ENCODE measurements at places on chromosomes 1 and 21.

GRCh38 chr1:47710329-47711071 is 272.7 kb downstream of the FOXD2 start:
- DNase-seq = no peak

DNA sequence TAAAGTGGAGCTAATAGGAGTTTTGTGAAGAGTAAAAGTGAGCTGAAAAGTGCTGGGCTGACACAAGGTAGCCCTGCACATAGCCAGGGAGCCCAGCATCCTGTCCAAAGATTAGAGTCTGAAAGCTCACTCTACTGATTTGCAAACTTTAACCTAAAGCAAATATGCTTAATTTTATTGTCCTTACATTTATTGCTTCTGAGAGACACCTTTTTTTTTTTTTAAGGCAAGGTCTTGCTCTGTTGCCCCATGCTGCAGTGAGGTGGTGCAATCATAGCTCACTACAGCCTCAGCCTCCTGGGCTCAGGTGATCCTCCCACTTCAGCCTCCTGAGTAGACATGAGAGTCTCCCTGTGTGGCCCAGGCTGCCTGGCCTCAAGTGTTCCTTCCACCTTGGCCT is 16.5 kb downstream of the MGST3 start:
- DNase-seq = no peak

DNA sequence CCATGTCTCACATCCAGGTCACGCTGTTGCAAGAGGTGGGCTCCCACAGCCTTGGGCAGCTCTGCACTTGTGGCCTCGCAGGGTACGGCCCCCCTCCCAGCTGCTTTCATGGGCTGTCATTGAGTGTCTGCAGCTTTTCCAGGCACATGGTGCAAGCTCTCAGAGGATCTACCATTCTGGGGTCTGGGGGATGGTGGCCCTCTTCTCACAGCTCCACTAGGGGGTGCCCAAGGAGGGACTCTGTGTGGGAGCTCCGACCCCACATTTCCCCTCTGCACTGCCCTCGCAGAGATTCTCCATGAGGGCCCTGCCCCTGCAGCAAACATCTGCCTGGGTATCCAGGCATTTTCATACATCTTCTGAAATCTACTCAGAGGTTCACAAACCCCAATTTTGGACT is 219.4 kb downstream of the LRRC7 start:
- DNase-seq = no peak

- DNase-seq = no peak
These were observed 59.4 kb upstream of the FMOD start for GRCh38 chr1:203410182-203410900.

DNA sequence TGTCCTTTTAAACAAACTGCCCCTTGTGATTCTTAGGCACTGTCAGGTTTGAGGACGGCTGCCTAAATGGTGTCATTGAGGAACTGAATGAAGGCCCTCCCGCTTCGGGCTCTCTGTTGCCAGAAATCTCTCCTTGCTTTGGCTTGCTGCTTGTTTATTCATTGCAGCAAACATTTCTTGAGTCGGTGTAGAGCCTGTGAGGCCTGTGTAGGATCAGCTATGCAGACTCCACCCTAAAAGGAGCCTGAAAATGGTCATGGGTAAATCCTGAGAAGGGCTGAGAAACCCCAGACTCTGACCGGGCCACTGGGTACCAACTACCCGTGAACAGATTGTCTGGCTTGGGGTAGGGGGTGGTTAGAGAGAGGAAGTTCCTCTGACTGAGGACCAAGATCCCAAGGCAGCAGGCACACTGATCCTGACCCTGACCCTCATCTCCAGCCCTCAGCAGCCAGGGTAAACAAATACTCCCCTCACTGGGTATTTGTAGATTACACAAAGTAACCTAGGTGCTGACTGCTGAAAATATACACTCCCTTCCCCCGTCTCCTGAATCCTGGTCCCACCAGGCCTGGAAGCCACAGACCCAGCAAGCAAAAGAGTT is 3.1 kb downstream of the IL6R start:
- DNase-seq = no peak

DNA sequence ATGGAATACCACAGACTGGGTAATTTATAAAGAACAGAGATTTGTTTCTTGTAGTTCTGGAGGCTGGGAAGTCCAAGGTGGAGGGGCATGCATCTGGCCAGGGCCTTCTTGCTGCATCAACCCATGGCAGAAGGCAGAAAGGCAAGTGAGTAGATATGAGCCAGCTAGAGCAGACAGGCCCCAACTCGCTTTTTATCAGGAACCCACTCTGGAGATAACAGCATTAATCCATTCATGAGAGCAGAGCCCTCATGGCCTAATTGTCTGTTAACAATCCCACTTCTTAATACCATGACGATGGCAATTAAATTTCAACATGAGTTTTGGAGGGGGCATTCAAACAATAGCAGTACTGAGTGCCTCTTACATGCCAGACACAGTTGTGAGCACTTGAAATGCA is 87.2 kb upstream of the SOX13 start:
- DNase-seq = no peak

DNA sequence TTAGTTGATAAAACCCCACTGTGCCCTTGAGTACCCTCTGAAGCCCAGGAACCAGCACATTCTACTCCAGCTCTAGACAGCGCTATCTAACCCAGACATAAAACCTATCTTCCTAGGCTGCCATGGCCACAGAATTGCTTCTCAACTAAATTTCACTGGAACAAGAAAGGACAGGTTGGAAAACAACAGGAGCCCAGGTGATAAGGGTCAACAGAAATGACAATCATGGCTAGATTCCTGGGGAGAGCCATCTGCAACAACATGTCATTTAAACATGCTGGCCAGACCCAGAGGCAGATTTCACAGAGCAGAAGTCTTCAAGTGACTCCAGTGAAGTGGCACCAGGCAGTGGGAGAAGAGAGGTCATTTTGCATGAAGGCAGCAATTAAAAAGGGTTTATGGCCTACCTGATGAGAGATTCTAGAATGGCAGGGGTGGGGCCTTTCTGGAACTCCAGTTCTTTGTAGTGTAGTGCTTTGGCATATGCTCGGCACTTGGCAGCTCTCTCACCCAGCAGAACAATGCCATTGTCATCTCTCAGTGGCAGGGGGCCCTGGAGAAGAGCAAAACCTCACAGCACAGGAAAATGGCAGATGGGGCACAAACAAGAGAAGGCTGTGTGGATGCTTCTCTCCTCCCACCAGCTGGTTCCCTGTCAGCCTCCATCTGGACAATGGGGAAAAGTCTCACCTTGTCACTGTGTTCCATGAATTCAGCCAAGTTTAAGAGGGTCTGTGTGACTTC is 9.9 kb downstream of the ANGPTL7 start:
- no peak for DNase-seq

DNA sequence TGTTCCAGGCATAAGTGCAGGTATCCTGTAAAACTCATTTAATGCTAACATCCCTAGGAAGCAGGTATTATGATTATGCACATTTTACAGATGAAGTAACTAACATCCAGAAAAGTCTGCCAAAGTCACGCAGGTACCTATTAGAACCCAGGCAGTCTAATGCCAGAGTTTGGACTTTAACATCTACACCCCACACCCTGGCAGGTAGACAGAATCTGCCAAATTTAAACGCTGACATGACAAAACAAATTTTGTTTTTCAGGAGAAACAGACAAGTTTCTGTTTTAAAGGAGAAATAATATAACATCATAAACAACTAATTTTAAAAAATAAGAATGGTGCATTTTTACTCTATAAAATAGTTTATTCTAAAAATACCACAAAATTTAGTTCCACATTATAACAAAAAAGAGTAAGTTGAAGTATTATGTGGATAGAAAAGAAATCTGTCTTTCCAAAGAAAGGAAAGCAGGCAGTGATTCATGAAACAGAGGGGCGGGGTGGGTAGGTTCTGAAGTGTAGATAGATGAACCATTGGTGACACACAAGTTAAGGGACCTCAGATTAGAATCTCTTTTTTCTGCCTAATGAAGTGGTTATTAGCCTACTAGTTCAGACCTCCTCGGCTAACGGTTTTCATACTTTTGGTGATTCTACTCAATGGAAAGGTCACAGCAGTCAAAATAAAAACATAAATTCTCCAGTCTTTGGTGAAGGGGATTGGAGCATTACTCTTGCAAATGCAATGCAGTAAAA is 1.7 kb downstream of the ASPM start:
- no peak for DNase-seq

DNA sequence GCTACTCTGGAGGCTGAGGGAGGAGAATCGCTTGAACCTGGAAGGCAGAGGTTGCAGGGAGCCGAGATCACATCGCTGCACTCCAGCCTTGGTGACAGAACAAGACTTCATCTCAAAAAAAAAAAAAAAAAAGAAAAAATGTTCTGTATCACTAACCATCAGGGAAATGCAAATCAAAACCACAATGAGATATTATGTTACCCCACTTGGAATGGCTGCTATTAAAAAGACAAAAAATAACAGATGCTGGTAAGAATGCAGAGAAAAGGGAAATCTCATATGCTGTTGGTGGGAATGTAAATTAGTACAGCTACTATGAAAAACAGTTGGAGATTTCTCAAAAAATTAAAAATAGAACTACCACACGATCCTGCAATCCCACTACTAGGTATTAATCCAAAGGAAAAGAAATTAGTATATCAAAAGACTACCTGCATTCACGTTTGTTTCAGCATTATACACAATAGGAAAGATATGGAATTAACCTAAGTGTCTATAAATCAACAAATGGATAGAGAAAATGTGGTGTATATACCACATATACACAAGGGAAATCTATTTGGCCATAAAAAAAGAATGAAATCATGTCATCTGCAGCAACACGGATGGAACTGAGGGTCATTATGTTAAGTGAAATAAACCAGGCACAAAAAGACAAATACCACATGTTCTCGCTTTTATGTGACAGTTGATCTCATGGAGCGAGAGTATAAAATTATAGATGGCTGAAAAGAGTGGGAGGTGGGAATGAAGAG is 62.6 kb downstream of the ABL2 start:
- no peak for DNase-seq

- DNase-seq = no peak
These were observed 839 bp upstream of the ACBD3 start for GRCh38 chr1:226187380-226187779.

- DNase-seq = no peak
These were observed 56.1 kb downstream of the SWT1 start for GRCh38 chr1:185213091-185213490.

DNA sequence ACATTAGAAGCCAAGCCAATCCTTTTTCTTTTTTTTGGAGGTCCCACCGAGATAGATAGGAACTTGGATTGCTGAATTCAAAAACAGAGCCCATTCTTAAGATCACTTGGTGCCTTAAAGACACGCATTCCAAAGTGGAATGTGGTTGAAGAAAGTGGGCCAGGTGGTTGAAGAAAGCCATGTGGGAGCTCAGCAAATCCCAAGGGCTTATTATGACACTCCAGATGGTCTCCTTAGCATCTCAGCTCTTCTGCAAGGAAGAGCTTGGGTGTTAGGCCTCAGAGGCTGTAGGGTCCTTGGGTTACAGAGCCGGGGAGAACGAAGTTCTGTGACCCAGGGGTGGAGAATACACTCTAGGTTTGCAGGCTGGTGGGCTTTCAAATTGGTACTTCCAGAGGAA is 13.5 kb downstream of the TOR3A start:
- no peak for DNase-seq

DNA sequence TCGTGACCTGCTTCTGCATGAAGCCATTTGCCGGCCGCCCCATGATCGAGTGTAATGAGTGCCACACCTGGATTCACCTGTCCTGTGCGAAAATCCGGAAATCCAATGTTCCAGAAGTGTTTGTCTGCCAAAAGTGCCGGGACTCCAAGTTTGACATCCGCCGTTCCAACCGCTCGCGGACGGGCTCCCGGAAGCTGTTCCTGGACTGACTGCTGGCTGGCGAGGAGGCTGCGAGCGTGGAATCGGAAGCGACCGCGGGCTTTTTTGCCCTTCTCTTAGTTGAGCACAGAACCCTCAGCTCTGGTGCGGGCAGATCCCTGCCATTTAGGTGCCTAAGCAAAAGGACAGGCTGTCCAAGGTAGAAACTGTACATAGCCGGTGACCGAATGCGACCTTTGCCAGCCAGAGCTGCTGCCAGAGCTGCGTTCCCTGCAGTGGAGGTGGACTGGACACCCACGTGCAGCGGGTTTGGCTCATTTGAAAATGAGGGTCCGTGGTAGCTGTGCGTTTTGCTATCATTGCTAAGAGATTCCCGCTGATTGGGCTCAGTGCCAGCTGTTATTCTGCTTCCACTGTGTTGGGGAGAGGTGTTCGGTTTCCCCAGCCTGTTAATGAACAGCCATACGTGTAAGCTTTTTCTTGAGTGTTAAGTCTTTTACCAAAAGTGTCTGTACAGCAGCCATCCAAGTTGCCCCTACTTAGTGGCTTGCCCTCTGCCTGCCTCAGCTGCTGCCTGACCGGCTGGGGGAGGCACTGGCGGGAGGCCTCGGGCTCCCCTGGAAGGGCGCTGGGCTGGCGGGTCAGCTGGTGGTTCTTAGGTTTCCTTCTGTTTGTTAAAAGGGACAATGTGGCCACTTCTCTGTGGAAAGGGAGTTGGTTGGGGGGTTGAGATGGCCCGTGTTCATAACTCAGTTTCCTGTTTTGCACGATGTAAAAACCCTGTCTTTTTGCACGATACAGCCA is 3.0 kb upstream of the THAP3 start:
- no peak for DNase-seq

DNA sequence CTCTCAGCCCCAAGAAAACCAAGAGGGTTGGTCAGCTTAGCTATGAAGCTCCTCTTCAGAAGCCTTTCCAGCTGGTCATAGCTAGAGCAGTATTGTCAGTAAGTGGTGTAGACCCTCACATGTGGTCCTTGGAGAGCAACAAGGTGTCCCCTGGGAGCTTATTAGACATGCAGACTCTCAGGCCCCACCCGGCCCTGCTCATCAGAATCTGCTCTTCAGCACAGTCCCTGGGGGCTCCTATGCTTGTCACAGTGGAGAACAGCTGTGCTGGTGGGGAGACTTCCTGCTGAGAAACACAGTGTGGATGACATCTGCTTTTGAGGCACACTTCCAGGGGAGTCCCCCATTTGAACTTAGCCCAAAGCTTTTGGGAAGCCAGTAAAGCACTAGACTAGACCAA is 21.9 kb upstream of the NEK2 start:
- DNase-seq = no peak

DNA sequence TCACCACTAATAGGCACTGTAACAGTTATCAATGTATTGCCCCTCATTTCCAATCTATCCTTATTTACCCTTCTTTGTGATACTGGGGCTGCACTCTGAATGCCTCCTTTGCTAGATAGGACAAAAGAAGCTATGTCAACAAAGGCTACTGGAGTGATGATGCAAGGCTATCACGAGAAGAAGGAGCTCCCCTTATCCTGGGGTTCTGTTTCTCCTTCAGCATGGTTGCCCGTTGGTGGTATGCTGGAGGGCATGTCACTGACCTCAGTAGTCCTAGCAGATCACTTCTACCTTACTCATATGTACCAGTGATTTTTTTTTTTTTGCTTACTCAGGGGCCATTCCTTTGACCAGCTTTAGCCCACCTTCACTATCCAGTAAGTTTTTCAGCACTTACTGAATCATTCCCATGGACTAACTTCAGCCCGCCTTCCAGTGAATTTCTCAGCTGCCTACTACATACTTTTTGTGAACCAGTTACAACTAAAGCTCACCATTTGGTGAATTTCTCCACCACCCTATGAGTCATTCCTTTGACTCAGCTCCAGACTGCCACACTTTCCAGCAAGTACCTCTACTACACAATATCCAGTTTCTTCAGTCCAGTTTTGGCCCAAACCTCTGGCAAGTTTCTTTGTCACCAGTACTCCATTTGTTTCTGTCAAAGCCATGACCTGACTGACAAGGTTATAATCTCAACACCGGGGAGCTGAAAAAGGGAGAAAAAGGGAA is 944.5 kb downstream of the KCNT2 start:
- DNase-seq = peak; percentile 21

- no peak for DNase-seq
These were observed 20.5 kb upstream of the CAPZB start for GRCh38 chr1:19505693-19506457.

GRCh38 chr1:180178511-180179161 is 24.0 kb downstream of the QSOX1 start:
- no peak for DNase-seq

- DNase-seq = peak; percentile 21
These were observed 33.4 kb downstream of the QSOX1 start for GRCh38 chr1:180188091-180188506.

Data from stromal cell of bone marrow (primary cell).